ENCODE measurements at places on chromosomes 4 and X.

DNA sequence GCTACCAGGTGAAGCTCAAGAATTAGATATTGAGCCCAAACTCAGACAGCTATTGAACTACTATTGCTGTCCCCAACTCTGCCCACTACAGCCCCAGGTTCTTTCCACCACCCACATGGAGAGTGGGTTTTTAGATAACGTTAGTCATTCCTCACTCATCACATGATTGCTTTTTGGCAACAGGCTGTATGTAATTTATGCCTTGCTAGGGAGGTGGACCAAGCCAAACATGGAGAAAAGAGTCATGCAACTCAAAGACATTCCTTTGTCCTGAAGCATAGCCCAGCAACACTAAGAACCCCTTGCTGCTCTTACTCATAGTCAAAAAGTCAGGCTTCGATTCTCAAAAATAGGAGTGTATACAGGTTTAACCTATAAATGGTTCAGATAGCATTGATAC is 275.9 kb upstream of the VCX3A start:
- DNase-seq = no peak

DNA sequence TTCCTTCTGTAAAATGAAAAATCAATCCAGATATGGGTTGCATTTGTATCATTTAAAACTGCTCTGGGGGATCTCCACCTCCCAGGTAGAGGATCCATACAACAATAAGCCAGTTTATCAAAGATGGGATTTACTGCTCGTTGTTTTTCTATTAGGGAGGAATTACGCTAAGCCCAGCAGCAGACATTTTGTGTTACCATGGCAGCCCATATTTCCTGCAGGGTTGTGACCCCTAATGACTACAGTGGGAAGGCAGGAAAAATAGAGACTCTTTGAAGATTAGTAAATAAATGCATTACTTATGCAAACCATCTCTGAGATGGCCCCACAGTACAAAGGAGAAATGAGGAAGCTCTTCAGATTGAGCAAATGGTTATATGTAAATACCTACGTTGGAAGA is 253.4 kb upstream of the GPR101 start:
- DNase-seq = no peak

DNA sequence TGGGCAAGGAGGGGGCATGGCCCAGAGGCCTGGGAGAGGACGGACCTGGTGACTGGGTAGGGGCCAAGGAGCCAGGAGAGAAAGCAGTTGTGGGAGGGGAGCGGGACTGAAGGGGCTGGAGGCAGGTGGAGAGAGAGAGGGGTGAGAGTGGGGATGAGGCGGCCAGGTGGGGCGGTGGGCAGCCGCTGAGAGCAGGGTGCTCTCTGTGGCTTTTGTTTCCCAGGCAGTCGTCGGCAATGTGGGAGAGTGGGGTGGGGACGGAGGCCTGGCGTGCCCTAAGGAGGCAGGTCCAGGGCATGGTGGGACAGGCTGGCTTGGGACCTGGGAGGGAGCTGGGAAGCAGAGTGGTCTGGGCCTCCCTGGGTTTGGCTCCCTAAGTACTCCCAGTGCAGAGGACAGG is 3.2 kb upstream of the ATP2B3 start:
- no peak for DNase-seq

- DNase-seq = no peak
Observed at GRCh38 chr4:87499403-87500091, 29.6 kb downstream of the SPARCL1 start.

DNA sequence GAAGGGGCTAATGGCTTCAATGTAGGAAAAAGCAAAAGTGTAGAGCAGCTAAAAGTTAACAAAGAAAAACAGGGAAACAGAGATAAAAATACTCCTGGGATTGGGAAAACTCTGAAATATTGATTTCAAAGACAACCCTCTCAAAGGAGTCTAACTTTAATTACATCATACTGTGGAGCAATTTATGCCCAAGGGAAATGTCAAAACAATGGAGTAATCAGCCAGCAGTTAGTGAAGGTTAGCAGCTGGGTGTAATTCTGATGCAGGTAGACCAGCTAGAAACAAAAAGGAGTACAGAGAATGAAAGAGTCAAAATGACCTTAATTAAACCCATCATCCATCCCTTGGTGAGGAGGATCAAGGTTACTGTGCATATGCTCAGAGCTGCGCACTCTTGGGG is 169.0 kb downstream of the ADAM29 start:
- no peak for DNase-seq

DNA sequence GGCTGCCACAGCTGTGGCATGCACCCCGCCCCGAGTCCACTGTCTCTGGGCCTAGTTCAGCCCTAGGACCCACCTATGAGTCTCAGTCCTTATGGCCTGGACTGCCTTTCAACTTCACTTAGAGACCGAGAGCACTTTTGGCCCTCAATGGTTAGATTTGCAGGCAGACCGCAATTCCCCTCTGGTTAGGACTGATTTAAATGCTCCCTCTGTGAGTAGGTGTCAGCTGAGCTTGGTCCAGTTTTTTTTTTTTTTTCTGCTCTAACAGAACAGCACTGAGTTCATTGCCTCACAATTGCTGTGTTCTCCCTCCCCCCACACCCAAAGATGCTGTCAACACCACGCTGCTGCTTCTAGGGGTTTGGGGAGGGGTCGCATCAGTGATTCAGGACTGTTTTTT is 143.2 kb downstream of the BMP15 start:
- no peak for DNase-seq
